ENCODE measurements at places on chromosomes 7 and 10.

DNA sequence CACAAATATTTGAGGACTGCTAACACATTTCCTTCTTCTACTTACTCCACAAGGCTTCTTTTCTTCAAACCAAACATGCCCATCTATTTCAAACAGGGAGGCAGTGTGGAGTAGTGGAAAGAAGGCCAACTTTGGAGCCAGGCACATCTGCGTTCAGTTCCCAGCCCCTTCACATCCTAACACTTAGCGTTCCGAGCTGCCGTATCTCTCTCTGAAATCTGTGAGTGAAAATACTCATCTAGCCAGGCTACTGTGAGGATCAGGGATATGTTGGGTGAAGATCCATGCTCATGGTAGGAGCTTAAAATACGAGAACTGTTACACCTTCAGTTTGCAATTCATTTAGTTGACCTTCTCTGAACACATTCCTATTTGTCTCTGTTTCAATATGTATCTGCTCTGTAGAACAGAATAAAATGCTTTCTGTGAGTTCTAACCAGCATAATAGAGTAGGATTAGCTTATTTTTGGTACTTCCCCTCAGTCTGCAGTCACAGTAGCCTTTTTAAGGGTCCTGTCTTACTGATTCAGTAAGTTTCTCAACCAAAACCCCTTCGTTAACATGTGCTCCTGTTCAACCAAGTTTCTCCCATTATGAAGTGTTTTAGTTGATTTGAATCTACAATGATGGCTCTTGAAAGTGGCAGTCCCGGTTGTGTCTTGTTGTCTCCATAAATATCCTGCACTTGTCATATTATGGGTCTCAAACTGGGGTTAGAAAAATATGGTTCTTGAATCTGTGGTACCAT is 3.3 kb upstream of the MEST start:
- DNase-seq: no peak

DNA sequence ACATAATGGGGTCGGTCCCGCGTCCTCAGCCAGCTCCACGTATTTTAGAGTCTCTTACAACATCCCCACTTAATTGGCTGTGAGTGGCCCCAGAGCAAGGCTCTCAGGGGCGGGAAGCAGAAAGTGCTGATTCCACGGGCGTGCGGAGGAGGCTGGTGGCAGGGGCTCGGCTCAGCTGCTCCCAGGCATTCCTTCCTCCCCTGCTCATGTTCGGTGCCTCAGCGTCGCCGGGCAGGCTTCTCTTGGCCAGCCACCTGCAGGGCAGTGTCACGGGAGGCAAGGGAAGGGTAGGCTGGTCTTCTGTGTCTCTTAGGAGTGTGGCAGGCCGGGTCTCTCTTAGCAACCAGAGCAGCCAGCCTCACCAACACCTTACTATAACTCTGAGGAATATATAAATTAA is 33.8 kb downstream of the IL15RA start:
- no peak for DNase-seq

DNA sequence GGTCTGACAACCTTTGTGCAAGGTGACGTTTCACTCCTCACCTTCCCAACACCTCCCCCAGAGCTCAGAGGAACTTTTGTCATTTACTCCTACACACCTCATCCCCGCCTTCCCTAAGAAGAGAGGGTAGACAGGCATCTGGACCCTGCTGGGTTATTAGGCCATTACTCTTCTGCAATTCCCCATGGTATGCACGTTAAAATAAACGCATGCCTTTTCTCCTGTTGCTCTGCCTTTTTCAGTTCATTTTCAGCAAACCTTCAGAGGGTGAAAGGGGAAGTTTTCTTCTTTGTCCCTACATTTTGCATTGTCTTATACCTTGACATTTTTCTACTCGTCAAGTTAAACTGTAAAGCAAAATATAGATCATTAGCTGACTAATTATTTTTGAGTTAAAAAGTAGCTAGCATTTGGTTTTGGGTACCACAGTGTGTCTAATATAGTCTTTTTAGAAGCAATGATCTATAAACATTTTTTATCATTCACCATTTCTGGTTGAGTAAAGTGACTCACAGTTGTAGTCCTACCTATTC is 10.5 kb upstream of the EDRF1 start:
- DNase-seq: no peak

- no peak for DNase-seq
These were observed at the start of gene PIK3CG for GRCh38 chr7:106865130-106866041. Gene PIK3CG (plus strand): TSS chr7:106865282. CDS start chr7:106867562, 2,280 bp downstream.

- no peak for DNase-seq
These were observed 990 bp downstream of the ZNF467 start for GRCh38 chr7:149772241-149772955.

DNA sequence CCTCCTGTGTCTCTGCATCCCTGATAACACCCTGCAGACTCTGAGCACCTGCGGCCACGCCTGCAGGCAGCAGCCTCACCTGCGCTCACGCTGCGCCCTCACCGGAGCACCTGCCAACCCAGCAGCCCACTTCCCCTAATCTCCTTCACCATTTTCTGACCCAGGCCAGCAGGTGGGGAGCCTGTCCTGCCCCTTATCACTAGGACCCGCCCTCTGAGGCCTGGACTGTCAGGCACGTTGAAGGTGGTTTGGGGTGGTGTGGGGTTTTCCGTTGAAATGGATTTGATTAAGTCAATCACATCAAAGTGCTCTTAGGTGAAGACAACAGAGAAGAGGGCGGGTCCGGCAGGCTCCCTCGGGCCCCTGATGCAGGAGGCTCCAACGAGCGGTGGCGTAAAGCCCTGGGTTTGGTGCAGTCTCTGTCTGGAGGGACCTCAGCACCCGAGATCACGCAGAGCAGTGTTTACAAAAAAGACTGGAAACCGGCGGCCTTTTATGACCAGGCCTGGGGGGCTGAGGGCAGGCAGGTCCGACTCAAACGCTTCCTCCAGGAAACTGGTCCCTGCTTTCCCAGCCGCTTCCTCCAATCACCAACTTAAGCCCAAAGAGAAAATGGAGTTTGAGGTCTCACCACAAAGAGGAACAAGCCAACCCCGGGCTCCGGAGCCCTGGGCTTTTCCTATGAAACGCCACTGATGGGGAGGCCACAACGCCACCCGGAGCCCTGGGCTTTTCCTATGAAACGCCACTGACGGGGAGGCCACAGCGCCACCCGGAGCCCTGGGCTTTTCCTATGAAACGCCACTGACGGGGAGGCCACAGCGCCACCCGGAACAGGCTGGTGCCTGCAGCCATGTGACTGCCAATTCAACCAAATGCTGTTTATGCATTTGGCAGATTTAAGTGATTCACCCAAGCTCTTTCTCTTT is 45.5 kb downstream of the DPYSL4 start:
- no peak for DNase-seq

DNA sequence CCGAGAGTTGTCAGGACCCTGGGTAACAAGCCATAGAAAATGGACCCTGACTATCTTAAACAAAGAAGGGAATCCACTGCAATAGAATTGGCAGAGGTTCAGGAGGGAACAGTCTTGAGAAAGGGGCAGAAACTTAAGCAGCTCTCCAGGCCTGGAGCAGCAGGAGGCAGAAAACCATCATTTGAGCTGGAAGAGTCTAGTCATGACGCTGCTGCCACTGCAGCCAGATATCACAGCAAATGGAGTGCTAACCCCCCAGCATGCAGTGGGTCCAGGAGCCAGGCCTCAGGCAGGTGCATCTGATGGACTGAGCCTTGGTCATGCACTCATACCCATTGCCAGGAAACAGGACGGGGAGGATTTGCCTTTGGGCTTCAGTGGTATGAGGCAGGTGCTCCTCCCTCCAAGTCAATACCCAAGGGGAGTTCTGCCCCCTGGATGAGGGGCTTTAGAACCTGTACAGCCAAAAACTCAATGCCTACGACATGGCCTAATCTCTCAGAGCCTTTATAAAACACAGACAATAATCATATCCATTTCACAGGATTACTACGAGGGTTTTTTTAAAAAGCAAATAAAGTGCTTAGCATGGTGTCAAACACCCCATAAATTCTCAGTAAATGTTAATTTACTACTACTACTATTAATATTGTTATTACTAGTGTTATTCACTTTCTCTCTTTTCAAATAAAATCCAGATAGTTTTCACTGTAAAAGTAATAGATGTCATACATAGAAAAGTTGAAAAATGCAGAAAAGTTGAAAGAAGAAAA is 30.7 kb downstream of the DUSP5 start:
- DNase-seq: no peak

GRCh38 chr10:67912331-67912946 is 28.0 kb downstream of the SIRT1 start:
- DNase-seq: no peak

DNA sequence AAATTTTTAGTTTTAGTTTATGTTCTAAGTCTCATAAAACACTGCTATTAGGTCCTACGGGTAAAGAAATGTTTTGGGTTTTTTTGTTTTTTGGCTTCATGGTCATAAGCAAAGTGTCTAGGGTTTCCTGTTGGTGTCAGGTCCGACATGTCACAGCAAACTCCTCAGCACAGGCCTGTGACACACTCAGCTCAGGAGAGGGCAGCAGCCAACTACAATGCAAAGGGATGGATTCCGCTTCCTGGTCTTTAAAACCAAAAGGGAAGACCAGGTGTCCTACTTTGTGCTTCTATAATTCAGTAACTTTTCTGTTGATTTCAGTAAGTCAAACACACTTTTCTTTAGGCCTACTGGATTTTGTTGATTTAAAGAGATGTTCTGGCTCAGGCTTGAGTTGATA is 83.8 kb upstream of the MACROH2A2 start:
- no peak for DNase-seq

DNA sequence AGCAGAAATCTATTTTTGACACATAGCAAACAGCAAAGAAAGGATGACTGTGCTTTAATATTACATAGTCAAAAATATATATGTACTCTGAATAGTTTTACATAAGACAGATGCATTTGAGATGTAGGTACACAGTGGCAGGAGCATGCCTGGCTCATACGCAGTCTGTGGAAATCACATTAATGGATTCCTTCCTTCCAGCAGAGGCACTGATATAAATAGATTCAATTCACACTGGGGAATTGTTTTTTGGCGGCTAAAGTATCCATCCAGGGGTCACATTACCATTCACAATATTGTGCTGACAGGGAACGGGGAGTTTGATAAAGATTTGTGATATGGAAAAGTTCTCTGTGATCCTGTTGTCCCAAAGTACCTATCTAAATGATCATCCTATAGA is 72.5 kb upstream of the AGR3 start:
- no peak for DNase-seq

DNA sequence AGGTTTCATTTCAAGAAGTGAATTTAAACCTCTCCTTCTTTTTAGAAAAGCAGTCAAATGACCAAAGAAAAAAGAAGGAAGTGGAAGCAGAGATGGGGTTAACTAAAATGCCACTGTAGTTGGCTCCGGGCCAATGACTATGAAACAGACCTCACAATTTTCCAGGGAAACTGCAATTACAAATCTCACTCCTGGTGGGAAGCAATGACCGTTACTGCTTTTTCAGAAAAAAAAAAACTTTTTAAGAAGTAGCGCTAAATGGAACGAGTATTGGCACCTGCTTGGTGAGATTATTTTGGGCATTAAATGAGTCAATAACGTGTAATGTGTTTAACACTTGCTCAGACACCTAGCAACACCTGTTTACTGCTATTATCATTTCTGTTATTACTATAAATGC is 1.2 kb downstream of the SFRP4 start:
- no peak for DNase-seq

GRCh38 chr7:372932-373791 is 83.2 kb downstream of the FOXL3 start:
- DNase-seq: no peak

DNA sequence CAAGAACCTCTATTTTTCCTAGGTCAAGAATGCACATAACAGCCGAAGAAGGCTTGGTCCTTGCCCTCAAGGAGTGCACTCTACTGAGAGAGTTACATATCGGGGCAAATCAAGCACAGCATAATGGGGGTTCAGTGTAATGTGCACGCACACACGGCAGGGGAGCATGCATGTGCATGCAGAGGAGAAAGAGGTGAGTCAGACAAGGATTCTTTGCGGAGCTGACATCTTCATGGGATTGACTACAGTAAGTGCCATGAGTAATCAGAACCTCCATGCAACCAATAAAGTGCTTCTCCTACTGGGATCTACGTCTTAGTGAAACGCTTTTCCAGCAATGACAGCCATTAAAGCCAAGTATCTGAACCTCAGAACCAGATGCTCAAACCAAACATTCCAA is 123.6 kb downstream of the RNF216 start:
- no peak for DNase-seq

DNA sequence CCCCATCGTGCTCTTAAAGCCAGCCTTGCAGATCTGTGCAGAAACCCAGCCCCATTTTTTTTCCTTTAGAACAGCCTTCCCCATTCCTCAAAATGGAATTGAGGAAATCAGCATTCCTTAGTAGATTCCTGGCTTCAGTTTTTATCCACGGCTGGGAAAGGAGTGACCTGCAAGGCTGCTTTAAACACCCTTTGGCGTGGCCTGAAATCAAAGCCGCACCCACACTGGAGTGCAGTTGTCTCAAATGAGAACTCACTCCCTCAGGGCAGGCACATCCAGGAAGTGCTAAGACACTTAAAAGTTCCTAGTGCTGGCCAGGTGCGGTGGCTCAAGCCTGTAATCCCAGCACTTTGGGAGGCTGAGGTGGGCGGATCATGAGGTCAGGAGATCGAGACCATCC is 34.8 kb downstream of the HTR5A start:
- DNase-seq: no peak

DNA sequence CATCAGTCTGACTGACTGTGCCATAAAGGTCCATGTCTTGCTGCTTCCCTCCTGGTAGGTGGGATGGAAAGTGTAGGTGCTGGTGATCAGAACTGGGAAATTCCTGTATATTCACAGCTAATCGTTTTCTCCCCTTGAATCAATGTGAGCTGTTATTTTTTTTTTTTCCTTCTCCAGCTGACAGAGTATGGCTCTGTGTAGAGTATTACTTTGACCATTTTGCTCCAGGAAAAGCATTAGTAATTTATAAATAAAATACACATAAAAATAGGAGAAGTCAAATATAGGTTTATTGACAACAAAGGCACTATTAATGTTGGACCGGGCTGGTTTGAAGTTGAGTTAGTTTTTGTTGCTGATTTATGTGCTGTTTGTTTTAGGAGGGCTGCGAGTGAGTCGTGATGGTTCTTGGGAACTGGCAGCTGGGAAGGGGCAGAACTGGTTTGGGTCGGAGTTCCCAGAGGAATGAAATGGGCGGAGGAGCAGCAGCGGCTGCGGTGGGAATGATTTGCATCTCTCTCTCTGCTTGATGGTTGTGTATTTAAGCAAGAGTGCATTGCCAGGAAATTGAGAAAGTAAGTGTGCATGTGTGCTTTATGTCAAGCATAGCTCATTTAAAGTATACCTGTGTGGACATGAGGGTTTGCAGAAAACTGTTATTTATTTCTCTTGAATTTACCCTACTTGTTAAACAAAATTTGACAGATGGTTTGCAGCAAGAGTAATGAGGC is 80.9 kb downstream of the LRMDA start:
- no peak for DNase-seq

DNA sequence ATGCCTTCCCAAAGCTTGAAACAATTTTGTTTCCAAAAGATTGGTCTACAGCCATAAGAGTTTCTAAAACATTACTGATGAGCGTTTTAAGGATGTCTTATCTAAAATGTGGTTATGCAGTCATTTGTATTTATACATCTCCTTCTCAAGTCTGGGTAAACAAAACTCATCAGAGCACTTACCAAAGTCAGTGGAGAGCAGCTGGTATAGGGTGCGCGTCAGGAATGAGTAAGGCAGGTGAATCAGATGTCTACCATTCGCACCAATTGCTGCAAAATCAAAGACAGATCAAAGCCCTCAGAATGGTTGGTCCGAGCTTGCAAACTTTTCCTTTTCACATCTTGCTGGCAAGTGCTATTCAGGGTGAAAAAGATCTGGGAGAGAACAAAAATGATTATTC is 65.6 kb upstream of the FAM171A1 start:
- no peak for DNase-seq

- DNase-seq: no peak
These were observed 21.9 kb upstream of the ANTXRL start for GRCh38 chr10:46264737-46265368.
